ENCODE measurements at places on chromosomes 11 and 22.

DNA sequence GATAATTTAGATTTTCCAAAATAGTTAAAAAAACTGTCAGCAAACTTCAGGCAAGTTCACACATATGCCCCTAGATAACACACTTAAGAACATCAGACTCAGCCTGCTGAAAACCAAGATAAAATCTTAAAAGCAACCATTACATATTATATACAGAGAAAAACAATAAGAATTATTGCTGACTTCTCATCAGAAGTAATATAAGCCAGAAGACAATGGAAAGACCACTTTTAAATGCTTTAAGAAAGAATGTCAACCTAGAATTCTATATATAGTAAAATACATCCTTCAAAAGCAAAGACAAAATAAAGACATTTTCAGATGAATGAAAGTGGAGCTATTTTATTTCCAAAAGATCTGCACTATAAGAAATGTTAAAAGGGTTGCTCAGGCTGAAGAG is 37.8 kb upstream of the SC5D start:
- no peak for DNase-seq

GRCh38 chr22:33864723-33865130 is 55.5 kb downstream of the LARGE1 start:
- no peak for DNase-seq

DNA sequence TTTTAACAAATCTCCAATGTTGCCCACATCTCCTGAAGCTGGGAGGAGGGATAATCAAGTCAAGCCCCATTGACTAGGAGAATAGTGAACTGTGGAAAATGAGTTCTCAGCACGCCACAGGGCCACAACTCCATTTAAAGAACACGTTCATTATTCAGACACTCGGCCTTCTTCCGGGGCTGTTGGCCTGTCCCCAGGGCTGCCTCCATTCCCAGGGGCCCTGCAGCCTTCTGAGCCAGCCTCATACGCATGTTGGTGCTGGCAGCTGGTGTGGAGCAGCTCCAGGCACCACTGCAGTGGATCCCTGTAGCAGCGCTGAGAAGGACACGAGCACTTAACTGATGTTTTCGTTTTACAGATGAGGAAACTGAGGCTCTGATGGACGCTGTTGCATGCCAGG is 87.5 kb upstream of the RCN1 start:
- no peak for DNase-seq

DNA sequence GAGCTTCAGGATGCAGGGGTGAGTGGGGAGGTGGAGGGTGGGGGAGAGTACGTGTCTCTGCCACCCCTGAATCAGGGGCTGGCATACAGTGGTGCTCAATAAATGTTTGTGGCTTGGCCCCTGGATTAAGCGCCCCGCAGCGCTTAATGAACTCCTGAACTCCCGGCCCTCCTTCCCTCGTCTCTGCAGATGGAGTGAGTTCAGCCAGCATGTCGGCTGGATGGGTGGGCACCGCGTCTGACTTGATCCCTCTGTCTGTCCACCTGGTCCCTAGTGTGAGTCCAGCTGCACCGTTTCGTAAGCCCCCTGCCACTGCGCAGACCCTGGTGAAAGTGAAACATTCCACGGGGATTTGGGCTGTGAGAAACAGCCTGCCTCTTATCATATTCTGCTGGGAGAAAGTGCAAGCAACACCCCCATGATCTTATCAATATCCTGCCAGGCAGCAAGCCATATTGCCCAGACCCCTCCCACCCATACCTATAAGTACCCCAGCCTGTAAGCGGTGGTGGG is 12.0 kb upstream of the MRGPRD start:
- no peak for DNase-seq

GRCh38 chr11:88188251-88188931 is 13.1 kb upstream of the RAB38 start:
- no peak for DNase-seq

- DNase-seq: no peak
Measured at GRCh38 chr11:46345881-46346484, 1.3 kb upstream of the DGKZ start.

DNA sequence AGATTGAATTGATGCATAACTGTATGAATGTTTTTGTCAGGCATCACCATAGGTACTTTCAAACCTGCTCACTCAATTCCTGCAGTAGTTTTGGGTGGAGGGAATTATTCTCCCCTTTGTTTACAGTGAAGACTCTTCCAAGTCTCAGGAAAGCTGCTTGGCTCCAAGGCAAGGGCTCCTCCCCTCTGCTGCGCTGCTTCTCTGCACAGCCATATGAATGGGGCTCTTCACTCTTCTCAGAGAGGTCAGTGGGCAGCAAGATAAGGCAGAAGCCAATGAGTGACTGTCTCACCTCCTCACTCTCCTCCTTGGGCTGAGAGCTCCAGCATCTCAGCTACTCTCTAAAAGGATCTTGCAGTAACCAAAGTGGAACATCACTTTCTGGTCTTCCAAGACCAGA is 165.7 kb upstream of the TTC12 start:
- DNase-seq: no peak

DNA sequence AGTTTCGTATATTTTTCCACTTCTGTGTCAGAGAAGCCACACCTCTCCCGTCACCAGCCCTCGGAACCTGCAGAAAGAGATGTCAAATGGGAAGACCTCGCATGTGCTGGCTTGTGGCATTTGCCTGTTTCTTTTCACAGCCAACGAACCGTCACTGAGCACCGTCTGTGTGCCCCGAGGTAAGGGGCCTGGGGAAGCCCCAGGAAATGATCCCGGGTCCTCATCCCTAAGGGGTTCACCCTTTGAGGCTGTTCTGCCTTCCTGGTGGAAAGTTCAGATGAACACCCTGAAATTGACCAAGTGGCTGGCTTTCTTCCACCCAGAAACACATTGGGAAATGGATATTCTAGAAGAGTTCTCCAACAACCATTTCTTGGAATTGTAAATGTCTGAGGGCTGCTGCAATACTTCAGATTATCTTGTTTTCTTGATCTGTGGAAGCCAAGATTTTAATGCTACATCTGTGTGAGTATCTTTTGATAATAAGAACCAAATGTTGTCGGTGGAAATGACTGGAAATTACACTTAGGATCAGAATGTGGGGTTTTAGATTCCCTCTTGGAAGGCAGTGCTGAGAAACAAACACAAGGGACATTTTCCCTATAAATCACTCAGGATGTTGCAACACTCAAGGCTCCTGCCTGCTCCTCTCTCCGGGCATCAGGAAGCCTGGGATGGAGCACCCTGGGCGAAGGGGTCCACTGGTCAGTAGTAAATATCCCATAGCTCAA is 37.6 kb downstream of the RIBC2 start:
- no peak for DNase-seq

DNA sequence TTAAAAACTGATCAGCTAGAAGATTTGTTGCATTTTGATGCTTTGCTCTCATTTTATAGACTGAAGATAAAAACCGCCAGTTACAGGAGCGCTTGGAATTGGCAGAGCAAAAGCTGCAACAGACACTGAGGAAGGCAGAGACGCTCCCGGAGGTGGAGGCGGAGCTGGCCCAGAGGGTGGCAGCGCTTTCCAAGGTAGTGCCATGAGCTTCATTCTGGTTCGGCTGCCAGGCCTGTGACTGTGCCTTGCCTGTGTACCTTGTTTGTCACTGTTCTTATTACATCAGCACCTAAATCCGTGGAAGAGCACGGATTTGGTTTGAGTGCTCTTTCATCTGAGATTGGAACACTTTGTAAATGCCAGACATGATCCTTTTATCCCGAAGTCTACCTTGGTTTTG is 61.4 kb downstream of the PPFIA1 start:
- DNase-seq: no peak

DNA sequence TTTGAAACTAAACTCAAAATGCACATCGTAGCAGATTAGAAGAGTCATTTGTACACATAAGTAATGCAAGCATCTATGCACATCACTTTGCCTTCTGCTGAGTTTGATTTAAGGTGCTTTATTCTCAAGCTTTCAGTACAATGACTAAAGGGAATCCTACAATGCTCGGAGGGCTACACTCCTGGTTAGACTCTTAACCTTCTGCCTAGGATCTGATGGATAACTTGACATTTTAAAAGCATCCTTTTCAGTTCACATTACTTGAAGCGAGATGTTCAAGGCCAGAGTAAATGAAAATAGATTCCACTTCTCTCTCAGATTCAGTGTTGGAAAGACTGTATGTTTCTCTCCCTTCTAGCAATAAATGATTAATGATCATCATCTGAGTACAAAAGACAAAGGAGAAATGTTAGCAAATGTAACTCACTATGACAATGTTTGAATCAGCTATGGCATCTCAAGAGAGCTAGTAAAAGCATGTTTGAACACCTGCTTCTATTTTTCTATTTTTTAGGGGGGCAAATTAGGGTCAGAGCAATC is 259.2 kb upstream of the ANO3 start:
- DNase-seq: no peak

GRCh38 chr11:94314064-94314463 is 9.7 kb downstream of the IZUMO1R start:
- DNase-seq: no peak

DNA sequence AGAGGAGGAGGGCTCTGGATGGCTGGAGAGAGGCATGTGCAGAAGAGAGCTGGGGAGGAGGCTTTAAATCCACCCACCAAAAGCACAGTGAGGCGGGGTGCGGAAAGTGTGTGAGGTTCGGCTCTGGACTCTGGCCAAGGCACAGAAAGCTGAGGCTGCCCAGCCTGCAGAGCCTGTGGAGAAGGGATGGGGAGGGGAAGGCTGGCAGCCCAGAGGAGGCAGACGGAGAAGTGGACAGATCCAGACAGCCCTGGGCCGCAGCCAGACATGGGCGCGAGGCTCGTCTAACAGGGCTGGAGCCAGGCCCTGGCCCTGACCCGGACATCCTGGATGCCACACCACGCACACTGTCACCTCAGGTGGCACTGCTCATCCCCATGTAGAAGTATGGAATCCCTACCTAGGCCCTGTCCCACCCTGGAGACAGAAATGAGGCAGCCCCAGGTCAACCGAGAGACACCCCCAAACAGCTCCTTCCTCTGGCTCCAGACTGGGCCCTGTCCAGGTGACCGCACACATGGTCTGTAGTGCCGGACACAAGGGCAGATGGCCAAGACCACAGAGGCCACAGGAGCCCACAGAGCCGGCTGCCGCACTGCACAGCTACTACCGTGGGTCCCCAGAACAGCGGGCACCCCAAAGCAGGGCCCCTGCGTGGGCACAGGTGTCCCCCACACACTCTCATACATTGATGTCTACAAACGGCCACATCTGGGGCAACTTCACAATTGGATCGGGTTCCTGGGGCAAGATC is 16.6 kb upstream of the MOB2 start:
- no peak for DNase-seq

DNA sequence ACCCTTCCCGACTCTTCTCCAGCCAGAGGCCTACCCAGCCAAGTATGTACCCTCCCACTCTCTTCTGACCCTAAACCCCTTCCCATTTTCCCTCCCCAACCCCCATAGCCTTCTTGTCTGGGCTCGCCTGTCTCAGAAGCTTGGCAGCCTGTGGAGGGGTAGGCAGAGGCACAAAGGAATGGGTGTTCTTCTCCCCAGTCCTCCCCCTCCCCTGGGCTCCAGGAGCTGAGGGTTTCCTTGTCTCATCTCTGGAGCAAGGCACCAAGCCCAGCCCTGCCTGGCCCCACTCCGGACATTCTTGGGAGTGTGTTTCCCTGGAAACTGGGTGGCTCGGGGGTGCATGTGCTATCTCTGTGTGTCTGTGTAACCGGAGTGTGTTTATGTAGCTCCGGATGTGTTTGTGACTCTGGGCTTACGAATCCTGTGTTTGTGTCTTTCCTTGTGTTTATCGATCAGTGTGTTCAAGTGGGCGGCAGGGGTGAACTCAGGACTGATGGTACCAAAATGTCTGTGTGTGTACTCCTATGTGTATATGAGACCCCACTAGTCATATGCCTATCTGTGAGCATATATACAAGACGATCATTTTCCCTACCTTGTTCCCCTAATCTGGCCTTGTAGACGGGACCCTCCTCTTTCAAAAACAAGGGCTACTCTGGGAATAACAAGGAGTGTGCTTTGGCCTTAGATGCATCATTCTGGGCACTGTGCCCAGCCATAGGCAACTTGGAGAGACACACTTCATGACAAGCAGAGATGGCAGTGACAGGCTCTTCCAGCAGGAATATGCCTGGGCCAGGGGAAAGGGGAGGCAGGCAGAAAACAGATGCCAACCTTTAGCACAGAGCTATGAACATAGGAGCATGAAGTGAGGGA is 10.9 kb downstream of the PHLDB1 start:
- no peak for DNase-seq

DNA sequence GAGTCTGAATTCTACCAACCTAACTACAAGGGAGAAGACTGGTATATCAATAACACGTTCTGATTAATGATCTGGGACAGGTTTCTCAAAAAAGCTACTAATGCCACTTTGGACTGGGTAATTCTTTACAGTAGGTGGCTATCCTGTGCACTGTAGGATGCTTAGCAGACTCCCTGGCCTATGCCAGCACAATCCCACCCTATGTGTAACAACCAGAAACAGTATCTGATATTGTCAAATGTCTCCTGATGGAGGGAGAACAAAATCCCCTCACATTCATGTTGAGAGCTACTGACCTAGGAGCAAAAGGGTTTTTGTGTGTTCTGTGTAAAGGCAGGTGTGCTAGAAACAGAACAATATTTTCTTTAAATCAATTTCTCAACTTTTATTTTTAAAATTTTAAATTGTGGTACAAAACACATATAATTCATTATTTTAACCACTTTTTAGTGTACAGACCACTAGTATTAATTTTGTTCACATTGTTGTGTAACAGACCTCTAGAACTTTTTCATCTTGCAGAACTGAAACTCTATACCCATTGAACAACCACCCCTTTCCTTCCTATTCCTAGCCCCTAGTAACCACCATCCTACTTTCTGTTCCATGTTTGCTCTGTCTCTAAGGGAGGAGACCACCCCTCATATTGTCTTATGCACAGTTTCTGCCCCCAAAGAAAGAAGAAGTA is 2.1 kb upstream of the MS4A6A start:
- DNase-seq: no peak

DNA sequence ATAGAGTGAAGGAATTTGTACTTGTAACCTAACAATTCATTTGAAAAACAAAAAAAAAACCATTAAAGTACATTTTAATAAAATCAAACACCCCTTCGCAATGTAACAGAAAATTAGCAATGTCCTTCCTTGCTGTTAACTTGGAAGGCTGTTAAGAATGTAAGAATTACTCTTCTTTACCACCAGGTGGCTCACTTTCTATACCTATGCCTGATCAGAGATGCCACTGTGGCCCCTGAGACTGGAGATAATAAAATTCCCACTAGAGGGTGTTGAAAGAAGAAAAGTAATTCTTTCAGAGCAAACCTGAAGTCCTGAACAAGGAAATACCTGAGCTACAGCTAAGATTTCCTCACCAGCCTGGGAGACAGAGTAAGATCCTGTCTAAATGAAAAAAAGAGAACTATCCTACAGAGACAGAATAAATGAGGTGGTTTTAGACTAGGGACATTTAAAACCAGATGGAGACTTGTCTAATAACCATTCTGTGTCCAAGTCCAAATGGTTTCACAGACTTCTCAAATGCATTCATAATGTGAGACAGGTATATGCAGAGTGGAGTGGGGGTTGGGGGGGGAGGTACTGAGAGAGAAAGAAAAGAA is 1089.3 kb downstream of the FAM181B start:
- no peak for DNase-seq

GRCh38 chr11:60221692-60222091 is 21.2 kb downstream of the MS4A4E start:
- DNase-seq: no peak
